ENCODE measurements at places on chromosomes 12 and 14. TPM values are rescaled to one million over a fixed set of nuclear protein-coding genes. Genes with fewer than 3 reads are reported as not detected.
A peak's percentile ranks its signal among the peaks of the same experiment; 100 is the strongest.

DNA sequence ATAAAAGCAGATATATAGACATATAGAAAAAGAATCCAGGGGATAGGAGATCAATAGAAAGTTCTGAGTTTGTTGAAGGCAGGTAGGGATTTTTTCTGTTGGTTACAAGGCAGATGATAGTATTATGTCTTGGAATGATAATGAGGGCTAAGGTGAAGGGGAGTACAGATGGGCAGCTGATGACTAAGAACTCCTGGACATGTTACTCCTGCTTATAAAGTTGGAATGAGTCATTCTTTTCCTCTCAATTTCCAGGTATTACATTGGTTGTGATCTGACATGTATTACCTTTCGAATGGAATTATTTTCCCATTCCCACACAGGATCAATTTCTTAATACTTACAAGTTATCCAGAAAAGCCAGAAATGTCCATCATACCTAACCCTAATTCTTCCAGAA lies 545.2 kb upstream of the MGAT4C start:
- H3K4me3 ChIP-seq, result no peak overlapping the region
- H3K4me1 ChIP-seq, result no peaks in the 10 kb centered on the region
- H3K36me3 ChIP-seq, result no peaks in the 10 kb centered on the region
- H3K27me3 ChIP-seq, result no peaks in the 10 kb centered on the region

- peaks cover 10% of the 10 kb centered on the region for H3K27me3 ChIP-seq
- H3K36me3 ChIP-seq, result no peaks in the 10 kb centered on the region
- H3K27ac ChIP-seq, result no peak overlapping the region
- H3K4me1 ChIP-seq, result peaks cover 36% of the 10 kb centered on the region
- no peak for DNase-seq
Observed at GRCh38 chr12:103877288-103877687, 36.3 kb upstream of the NT5DC3 start.

- no peak overlapping the region for H3K4me3 ChIP-seq
- H3K27ac ChIP-seq, result no peak overlapping the region
- DNase-seq, result no peak
- H3K36me3 ChIP-seq, result no peaks in the 10 kb centered on the region
- peaks cover 8% of the 10 kb centered on the region for H3K27me3 ChIP-seq
Observed at GRCh38 chr14:72633551-72633950, 260.4 kb downstream of the DPF3 start.

GRCh38 chr12:93894391-93895088 lies 217.4 kb downstream of the CRADD start:
- no peak for DNase-seq
- H3K4me1 ChIP-seq, result peaks cover 24% of the 10 kb centered on the region
- H3K27ac ChIP-seq, result no peak overlapping the region

- no peaks in the 10 kb centered on the region for H3K36me3 ChIP-seq
- H3K4me3 ChIP-seq, result no peak overlapping the region
- no peak overlapping the region for H3K27ac ChIP-seq
- peaks cover 41% of the 10 kb centered on the region for H3K4me1 ChIP-seq
Observed at GRCh38 chr14:68359837-68360552, 432.9 kb downstream of the ZFP36L1 start.

DNA sequence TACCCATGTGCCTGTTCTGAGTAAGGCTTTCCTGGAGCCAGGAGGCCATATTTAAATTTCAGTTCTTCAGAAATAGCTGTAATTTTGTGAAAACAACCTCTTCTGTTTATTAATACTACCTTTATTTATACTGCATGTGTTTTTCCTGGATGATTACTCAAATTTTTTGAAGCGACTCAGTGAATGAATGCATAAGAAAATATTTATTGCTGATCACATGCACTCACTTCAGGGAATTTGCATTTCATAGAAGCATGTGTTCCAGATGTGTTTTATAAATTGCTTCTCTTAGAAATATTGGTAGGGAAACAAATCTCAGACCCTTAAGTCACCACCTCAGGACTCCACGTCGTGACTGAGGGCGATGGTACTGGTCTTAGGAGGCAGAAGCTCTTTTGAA lies 21.8 kb upstream of the DCN start:
- no peaks in the 10 kb centered on the region for H3K27me3 ChIP-seq
- H3K36me3 ChIP-seq, result no peaks in the 10 kb centered on the region
- no peak overlapping the region for H3K4me3 ChIP-seq
- no peak for DNase-seq
- H3K27ac ChIP-seq, result no peak overlapping the region

GRCh38 chr14:80419345-80419744 lies 208.0 kb upstream of the DIO2 start:
- H3K36me3 ChIP-seq, result no peaks in the 10 kb centered on the region
- no peak overlapping the region for H3K27ac ChIP-seq
- H3K4me3 ChIP-seq, result no peak overlapping the region
- H3K4me1 ChIP-seq, result no peaks in the 10 kb centered on the region
- no peaks in the 10 kb centered on the region for H3K27me3 ChIP-seq
- no peak for DNase-seq

DNA sequence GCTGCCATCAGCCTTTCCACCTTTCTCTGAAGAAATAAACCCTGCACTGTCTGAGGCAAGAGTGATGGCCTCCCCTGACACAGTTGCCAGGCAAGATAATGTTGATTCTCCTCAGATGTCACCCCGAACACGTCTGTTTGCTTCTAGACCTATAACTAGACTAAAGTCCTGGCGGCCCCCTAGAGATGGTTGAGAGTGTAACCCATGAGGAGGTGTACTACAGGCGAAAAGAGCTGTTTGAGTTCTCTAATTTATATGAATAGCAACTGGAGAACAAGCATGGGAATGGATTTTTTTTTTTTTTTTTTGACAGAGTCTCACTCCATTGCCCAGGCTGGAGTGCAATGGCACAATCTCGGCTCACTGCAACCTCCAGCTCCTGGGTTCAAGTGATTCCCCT lies 33.0 kb upstream of the ATF7IP start:
- H3K27me3 ChIP-seq, result no peaks in the 10 kb centered on the region
- H3K4me1 ChIP-seq, result no peaks in the 10 kb centered on the region
- peaks cover 8% of the 10 kb centered on the region for H3K36me3 ChIP-seq
- no peak overlapping the region for H3K4me3 ChIP-seq

DNA sequence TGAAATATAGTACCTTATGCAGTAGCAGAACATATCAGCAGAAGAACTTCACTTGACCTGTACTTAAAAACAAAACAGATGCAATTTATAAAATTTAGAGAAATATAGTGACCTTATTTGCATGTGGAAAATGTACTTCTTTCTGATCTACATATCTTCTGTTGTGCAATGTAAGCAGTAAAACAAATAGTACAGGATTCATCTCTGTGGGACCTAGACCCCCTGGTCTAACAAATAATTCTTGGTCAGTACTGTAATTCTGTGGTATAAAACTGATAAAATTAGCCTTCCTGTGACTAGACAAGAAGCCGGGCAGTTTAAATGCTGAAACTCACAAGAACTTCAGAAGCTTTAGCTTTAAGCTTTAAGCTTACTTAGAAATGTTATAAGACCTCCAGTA lies 21.6 kb downstream of the HIF1A start:
- peaks cover 97% of the 10 kb centered on the region for H3K4me1 ChIP-seq
- peak overlapping the region; percentile 26 for H3K27ac ChIP-seq
- DNase-seq, result no peak
- peak overlapping the region; percentile 43 for H3K4me3 ChIP-seq

- DNase-seq, result no peak
- H3K4me3 ChIP-seq, result no peak overlapping the region
- H3K4me1 ChIP-seq, result peaks cover 29% of the 10 kb centered on the region
- H3K27ac ChIP-seq, result no peak overlapping the region
- no peaks in the 10 kb centered on the region for H3K27me3 ChIP-seq
Observed at GRCh38 chr14:98946940-98947339, 325.1 kb downstream of the BCL11B start.

DNA sequence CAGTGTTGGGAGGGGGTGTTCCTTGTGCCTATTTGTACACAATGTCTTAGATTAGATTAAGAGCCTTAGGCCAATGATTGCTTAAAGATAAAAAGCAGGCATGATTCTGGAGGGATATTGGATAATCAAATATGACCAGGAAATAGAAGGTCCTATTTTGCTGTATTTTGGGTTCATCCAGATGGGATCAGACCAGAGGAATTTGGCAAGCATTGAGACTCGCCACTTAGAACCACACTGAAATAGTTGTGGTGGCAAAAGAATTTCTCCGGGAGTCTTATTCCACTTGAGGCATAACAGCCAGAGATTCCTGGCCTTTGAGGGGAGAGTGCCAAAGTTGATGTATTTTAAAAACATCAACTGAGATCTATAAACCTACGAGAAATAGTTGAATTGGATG lies 327.2 kb downstream of the RAD51B start:
- no peak overlapping the region for H3K27ac ChIP-seq
- H3K4me1 ChIP-seq, result peaks cover 22% of the 10 kb centered on the region
- H3K36me3 ChIP-seq, result peaks cover 9% of the 10 kb centered on the region
- no peaks in the 10 kb centered on the region for H3K27me3 ChIP-seq

DNA sequence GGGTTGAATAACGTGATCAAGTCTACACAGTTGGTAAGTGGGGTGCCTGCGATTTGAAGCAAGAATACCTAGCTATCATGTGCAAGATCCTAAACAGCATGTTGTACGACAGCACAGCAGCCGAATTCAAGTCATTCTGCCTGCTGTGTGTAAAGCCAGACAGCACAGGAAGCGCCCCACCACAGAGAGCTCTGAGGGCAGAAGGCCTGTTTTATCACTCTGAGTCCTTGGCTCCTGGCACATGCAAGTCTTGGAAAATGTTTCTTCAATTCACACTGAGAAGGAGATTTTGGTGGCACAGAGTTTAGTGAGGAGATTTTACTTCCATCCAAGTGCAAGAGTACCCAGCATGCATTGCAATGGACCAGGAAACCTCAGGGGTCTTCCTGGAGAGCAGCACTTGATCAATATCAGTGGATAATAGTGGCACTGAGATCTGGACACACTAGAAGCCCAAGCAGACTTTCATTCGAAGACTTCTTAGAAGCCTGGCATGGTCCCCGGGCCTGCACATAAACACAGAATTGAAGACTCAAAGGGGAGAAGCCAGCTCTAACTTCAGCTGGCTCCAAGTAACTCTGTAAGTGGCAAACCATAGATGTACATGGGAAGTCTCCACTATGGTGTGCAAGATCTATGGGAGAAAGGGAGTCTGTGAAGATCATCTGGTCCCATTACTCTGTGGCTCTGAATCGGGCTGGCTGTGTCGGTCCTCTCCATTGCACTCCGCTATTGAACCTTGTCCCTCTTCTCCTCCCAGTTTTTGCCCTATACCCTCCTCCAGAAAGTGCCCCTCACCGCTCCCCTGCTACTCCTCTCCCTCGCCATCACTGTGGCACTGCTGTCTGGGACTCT lies 1.5 kb upstream of the KRT1 start:
- H3K36me3 ChIP-seq, result no peaks in the 10 kb centered on the region
- H3K27me3 ChIP-seq, result no peaks in the 10 kb centered on the region
- no peak overlapping the region for H3K27ac ChIP-seq
- no peak overlapping the region for H3K4me3 ChIP-seq

GRCh38 chr12:3035171-3035570 lies 42.0 kb upstream of the TSPAN9 start:
- H3K4me3 ChIP-seq, result no peak overlapping the region
- no peak overlapping the region for H3K27ac ChIP-seq
- H3K4me1 ChIP-seq, result no peaks in the 10 kb centered on the region
- H3K36me3 ChIP-seq, result no peaks in the 10 kb centered on the region
- no peak for DNase-seq

DNA sequence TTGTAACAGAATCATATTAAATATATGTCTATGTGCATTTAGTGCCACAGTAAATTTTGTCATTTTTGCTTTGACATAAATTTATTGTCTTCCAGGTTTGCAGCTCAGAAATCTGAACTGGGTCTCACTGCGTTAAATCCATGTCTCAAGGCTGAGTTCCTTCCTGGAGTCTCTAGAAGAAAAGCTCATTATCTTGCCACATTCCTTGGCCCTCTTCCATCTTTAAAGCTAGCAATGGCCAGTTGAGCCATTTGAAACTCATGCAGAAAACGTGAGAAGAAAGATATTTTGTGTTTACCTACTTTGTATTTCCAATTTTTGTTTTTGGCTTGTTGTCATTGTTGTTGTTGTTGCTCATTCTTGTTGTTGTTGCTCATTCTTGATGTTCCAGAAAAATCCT lies 10.7 kb downstream of the PRH1 start:
- no peak for DNase-seq
- H3K27ac ChIP-seq, result peak overlapping the region; percentile 54
- no peak overlapping the region for H3K4me3 ChIP-seq
- H3K36me3 ChIP-seq, result peaks cover 6% of the 10 kb centered on the region
- H3K4me1 ChIP-seq, result no peaks in the 10 kb centered on the region

DNA sequence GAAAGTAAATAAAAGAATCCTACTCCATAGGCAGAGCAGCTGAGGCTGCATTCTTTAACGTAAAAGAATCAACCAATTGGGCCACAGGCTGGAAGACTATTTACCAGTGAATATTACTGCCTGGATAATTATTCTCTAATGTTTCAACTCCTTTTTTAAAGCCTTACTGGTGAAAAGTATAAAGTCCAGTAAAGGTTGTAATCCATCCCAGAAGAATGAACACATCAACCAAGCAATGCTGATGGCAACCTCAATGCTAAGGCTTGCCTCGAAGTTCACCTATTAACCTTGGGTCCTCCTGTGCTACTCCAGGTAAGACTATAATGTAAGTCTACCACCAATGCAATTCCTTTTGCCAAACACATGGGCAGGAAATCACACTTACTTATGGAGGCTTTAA lies 77.3 kb downstream of the ATXN2 start:
- no peak overlapping the region for H3K4me3 ChIP-seq
- peaks cover 12% of the 10 kb centered on the region for H3K36me3 ChIP-seq
- no peak overlapping the region for H3K27ac ChIP-seq
- DNase-seq, result no peak
- H3K27me3 ChIP-seq, result no peaks in the 10 kb centered on the region
- no peaks in the 10 kb centered on the region for H3K4me1 ChIP-seq

- no peaks in the 10 kb centered on the region for H3K36me3 ChIP-seq
- no peak overlapping the region for H3K4me3 ChIP-seq
Observed at GRCh38 chr12:108589028-108589839, 8.7 kb downstream of the TMEM119 start.

DNA sequence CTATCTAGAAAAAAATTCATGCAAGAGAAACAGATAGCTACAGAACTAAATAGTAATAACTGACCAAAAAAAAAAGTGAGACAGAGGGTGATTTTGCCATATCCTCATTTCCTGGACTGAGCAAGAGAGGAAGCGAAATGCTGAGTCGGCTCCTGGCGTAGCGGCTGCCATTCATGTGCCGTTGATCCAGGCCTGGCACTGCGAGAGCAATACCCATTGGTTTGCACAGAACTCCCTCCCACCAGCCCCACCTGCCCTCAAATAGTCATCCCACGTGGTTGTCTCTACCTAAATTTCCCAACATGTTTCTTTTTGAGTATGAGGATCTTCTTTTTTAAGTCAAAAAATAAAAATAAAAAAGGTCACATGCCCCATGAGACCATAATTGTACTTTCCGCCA lies 9.4 kb upstream of the WNT5B start:
- H3K4me3 ChIP-seq, result peak overlapping the region; percentile 4
- no peak overlapping the region for H3K27ac ChIP-seq
- peaks cover 40% of the 10 kb centered on the region for H3K4me1 ChIP-seq
- H3K36me3 ChIP-seq, result no peaks in the 10 kb centered on the region
- DNase-seq, result peak; percentile 46
- H3K27me3 ChIP-seq, result peaks cover 20% of the 10 kb centered on the region

The TOMM20L gene
- not detected for total RNA-seq

The IFNG gene
- 34.3 TPM for total RNA-seq

The PRH2 gene
- total RNA-seq, result not detected

The RNASE7 gene
- total RNA-seq, result not detected

The PPFIA2 gene
- total RNA-seq, result not detected

The BMP4 gene
- not detected for total RNA-seq

The KERA gene
- not detected for total RNA-seq

The SLC17A8 gene
- not detected for total RNA-seq

The KIF21A gene
- total RNA-seq, result 26.4 TPM

The APEX1 gene
- 209 TPM for total RNA-seq

The PRB2 gene
- total RNA-seq, result not detected
